NCI-H1048 (cell line): ENCODE measurements at places on chromosomes 16 and 17.

- no peak for DNase-seq
These were observed 60.9 kb downstream of the CACNG1 start for GRCh38 chr17:67105213-67105612.

- no peak for DNase-seq
These were observed 10.6 kb downstream of the ITGB4 start for GRCh38 chr17:75731716-75732498.

DNA sequence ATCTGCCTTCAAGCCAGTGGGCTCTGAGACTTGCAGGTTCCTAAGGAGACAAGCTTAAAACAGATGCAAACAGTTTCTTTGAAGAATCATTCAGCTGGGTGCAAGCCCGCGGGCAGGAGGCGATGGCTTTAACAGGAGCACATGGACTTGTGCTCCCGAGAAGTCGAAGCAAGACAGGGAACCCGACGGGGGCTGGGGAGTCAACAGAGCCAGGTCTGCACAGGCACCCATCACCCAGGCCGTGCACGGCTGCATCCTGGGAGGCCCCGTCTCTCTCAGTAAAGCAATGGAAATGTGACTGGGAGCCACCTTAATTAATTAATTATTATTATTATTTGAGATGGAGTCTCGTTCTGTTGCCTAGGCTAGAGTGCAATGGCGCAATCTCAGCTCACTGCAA is 333 bp upstream of the PTX4 start:
- no peak for DNase-seq

DNA sequence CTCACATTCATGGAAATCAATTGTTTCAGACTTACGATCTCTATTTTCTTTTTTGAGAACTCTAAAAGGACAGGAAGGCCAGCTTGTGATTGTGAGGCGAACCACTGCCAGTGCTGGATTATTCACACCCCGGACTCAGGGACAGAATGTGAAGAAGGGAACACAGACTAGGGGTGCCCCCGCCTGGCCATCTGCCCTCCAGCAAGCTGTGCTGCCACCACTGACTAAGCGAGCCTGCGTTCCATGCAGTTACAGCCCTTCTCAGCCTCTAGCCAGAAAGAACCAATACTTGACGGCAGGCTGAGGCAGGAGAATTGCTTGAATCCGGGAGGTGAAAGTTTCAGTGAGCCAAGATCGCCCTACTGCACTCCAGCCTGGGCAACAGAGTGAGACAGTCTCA is 2.8 kb downstream of the HAGH start:
- DNase-seq, result no peak

DNA sequence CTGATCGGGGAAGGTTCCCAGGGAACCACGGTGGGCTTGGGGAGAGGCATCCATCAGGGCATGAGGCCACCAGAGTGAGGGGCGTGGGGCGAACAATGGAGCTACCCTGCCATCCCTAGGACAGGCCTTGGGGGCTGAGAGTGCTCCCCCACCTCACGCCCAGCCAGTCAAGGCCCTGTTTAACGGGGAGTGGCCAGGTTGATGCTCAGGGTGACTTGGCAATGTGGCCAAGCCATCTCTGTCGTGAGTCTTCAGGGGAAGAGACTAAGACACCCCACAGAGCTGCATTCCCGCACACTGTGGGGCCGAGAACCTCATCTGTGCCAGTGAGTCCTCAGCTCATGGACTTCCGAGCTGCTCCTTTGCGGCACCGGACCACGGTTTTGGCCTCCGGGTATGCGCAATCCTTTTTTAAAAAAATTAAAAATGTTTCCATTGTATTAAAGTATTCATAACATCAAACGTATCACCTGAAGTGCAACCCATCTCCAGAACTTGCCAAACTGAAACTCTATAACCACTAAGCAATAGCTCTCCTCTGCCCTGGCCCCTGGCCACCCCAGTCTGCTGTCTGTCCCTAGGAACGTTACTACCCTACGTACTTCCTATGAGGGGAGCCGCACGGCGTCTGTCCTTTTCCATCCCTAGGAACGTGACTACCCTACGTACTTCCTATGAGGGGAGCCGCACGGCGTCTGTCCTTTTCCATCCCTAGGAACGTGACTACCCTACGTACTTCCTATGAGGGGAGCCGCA is 71.8 kb upstream of the DOC2B start:
- DNase-seq, result no peak

DNA sequence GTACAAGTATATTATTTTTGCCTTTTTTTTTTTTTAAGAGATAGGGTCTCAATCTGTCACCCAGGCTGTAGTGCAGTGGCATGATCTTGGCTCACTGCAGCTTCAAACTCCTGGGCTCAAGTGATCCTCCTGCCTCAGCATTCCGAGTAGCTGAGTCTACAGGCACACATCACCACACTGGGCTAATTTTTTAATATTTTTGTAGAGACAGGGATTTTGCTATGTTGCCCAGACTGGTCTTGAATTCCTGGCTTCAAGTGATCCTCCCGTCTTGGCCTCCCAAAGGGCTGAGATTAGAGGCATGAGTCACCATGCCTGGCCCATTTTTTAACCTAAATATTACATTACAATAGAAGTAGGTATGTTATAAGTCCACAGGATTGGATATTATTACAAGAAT is 3.2 kb downstream of the TERB1 start:
- no peak for DNase-seq

DNA sequence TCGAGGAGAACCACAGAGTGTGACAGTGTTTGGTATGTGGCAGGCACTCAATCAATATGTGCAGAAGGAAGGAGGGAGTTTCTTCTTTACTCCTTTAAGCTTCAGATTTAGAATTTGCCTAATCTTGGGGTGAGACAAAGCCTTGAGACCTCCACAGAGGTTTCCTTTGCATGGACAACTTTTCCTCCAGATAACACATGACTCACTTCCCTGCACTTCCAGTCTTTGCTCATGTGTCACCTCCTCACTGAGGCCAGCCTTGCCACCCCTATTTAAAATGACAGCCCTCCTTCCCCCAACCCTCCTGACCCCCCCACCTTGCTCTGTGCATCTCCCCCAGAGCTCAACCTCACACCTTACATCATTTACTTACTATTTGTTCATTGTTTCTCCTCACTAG is 17.4 kb upstream of the NOS2 start:
- no peak for DNase-seq

- no peak for DNase-seq
These were observed 2.7 kb upstream of the DHRS7B start for GRCh38 chr17:21124086-21124485.

DNA sequence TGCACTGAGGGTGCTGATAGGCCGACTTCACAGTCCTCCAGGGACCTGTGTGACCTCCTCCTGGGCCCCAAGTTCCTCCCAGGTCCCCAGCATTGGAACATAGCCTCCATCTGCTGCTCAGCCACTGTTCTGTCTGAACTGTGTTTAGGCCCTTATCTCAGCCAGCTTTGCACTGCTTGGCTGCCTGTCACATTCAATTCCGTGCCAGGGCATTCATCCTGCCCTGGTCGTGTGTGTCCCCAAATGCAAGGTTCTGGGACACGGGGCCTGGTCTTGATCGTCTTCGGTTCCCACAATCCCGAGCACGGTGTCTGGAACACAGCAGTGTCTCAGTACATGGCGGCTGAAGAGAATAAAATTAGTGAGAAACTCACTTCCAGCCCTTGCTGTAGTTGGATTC is 69.9 kb upstream of the NFAT5 start:
- no peak for DNase-seq

- DNase-seq, result no peak
These were observed 23.4 kb upstream of the MFSD6L start for GRCh38 chr17:8822401-8823035.

- DNase-seq, result peak; percentile 44
These were observed 41.5 kb downstream of the CD300LF start for GRCh38 chr17:74671031-74671771.

DNA sequence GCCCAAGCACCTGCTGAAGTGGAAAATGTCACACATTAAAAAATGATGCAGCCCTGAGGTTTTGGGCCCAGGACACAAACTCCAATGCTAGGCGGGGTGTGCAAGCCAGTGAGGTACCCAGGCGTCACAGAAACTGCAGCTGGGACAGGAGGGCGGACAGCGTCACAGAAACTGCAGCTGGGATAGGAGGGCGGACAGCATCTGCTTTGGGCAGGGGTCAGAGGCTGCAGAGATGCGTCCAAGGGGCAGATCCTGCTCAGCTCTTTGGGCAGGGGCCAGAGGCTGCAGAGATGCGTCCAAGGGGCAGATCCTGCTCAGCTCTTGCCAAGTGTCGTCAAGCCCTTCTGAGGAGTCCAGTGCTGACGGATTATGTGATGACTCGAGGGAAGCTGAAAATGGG is 43.9 kb upstream of the RCVRN start:
- DNase-seq, result no peak

- DNase-seq, result no peak
These were observed 230.7 kb downstream of the ENGASE start for GRCh38 chr17:79305376-79305767.

GRCh38 chr16:20849589-20850390 is 43.5 kb downstream of the REXO5 start:
- peak; percentile 3 for DNase-seq

GRCh38 chr17:66727634-66728570 is 107.0 kb upstream of the CACNG5 start:
- DNase-seq, result no peak

- DNase-seq, result no peak
These were observed 195.2 kb upstream of the CNTNAP4 start for GRCh38 chr16:76081967-76082366.

DNA sequence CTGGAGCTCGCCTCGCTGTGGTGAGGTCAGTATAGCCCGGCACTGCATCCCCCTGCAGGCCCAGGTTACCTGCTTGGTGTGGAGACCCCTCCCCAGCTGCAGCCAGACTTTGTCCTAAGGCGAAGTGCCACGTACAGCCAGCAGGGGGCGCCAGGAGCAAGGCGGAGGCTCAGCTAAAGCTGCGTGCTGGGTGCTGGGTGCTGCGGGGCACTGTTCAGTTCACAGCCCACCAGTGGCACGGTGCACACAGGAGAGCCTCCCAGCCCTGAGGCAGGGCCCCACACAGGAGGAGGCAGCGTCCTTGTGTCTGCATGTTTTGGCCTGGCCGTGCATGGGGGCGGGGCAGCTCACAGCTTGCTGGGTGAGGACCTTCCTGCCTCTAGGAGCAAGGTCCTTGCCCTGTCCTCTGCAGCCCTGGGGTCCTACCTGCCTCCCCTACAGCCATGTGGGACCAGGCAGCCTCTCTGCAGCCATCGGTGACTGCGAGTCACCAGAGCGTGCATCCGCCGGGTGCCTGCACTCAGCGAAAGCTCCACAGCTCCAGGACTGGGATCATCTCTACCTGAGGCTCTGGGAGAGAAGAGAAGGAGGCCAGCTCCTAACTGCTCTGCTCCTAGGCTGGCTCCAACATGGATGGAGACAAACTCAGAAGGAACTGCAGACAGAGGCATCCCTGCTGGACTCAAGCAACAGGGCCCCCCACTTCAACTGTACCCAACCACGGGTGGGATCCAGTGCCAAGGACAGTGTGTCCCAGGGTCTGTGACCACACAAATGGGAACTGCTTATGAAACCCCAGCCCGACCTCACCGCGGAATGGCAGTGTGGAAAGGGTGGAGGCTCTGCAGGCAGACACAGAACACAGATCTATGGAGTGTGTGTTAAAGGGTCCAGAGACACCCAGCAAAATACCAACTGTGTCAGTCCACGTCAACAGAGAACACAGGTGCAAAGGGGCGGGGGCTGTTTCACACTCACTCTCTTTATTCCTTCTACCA is 19.0 kb downstream of the SLC7A5 start:
- peak; percentile 40 for DNase-seq

DNA sequence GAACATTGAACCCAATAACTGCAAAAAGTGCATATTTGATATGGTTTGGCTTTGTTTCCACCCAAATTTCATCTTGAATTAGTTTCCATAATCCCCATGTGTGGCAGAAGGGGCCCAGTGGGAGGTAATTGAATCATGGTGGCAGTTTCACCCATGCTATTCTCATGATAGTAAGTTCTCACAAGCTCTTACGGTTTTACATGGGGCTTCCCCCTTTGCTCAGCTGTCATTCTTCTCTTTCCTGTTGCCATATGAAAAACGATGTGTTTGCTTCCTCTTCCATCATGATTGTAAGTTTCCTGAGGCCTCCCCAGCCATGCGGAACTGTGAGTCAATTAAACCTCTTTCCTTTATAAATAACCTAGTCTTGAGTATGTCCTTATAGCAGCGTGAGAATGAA is 127.6 kb downstream of the CHD9NB start:
- DNase-seq, result no peak

DNA sequence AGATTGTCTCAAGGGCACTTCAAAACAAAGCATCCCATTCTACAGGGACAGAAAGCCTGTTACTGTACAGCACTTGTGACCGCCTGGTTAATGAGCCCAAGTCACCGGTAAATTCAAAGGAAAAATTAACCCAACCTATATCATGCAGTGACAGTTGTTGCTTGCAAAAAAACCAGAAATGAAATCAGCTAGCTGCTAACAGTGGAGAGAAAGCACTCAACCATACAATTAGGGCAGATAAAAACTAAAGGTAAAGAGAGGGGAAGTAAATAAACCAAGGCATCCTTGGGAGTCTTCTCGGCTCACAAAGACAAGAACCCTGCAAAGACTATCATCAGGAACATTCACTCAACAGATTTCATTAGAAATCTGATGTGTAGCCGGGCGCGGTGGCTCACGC is 5.9 kb downstream of the RETREG3 start:
- no peak for DNase-seq

DNA sequence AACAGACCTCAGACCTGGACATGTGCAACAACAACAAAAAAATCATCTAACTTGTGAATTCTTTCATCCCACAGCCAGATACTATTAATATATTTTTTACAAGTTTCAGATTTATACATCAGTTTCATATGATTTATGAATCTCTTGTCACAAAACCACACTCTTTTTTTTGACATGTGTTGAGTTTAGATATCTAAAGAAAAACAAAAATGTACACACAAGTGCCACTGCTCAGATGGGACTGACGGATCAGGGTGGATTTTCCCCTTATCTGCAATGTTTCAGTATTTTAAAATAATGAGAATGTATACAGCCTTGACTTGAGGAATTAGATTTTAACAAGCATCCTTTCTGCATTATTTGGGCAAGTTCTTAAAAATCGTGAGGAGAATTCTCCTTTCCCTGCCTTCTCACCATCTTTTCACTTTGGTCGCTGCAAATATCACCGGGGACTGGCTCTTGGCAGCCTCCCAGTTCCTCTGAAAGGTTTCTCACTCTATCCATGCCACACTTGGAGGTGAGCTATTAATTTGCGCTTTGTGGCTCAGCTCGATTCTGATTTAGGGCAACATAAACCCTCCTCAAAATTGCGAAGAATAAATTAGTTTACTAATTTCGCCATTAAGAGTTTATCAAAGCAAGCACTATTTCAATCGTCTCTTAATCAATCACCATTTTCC is 225.7 kb downstream of the XYLT1 start:
- DNase-seq, result no peak

- DNase-seq, result no peak
These were observed 1.6 kb upstream of the SEBOX start for GRCh38 chr17:28366605-28367004.

DNA sequence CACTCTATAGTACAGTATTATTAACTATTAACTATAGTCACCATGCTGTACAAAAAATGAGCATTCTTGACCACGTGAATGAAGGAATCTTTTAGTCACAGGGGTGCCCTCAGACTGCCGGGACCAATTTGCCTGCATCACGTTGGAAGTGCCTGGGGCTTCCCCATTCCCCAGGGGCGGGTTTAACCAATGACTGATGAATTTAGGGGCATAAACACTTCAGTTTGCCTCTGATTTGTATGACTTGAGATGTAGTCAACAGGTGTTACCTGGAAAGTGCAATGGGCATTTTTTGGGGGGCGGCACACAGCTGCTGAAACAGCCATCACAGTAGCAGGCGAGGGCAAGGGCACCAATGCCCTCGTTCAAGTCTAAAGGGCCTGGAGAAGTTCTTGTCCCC is 8.7 kb upstream of the PYY start:
- DNase-seq, result no peak
